Endodermal cell (in vitro differentiated cells): ENCODE measurements at places on chromosomes 5 and 9.

GRCh38 chr5:88390096-88390441, 121.4 kb upstream of the TMEM161B start:
- no peak for DNase-seq

- no peak for DNase-seq
These were observed 20.2 kb upstream of the ANXA1 start for GRCh38 chr9:73131461-73131860.

GRCh38 chr9:4182831-4183230, 117.0 kb downstream of the GLIS3 start:
- no peak for DNase-seq

- DNase-seq = peak; percentile 82
These were observed 55.6 kb downstream of the ARHGEF37 start for GRCh38 chr5:149636861-149637246.

GRCh38 chr5:64183956-64184355, 18.3 kb downstream of the RNF180 start:
- DNase-seq = no peak

DNA sequence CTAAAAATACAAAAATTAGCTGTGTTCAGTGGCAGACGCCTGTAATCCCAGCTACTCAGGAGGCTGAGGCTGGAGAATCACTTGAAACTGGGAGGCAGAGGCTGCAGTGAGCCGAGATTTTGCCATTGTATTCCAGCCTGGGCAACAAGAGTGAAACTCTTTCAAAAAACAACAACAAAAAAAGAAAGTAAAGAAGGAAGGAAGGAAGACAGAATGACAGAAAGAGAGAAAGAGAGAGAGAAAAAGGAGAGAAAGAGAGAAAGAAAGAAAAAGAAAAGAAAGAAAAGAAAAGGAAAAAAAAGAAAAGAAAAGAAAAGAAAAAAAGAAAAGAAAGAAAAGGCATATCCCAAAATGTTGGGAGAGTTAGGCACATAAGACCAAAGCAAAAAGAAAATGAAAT, 278.6 kb downstream of the CDH18 start:
- no peak for DNase-seq

DNA sequence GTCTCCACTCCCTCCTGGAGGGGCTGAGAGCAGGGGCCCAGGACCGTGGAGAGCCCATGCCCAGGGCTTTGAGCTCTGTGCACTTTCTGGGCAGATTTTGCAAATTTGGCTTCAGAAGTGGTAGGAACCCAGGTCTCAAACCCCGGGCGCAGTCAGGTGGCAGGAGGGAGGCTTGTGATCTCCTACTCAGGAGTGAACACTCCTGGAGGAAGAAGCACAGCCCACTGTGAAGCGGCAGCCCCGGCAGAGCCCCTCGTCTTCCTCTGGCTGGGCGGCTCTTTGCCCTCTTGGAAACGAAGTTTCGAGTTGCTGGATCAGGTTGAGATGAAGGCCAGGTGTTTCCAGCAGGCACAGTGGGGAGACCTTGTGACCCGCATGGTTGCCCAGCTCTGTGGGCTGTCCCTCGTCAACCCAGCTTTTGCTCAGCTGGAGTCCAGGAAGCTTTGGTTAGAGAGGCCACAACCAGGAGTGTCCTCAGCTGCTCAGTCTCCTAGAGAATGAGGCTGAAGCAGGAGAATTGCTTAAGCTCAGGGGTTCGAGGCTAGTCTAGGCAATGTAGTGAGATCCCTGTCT, 48.5 kb downstream of the WNK2 start:
- DNase-seq = no peak

GRCh38 chr5:180618829-180619562, 27.7 kb upstream of the SCGB3A1 start:
- DNase-seq = peak; percentile 91

GRCh38 chr5:175790796-175791195, 80.6 kb upstream of the CPLX2 start:
- DNase-seq = no peak

DNA sequence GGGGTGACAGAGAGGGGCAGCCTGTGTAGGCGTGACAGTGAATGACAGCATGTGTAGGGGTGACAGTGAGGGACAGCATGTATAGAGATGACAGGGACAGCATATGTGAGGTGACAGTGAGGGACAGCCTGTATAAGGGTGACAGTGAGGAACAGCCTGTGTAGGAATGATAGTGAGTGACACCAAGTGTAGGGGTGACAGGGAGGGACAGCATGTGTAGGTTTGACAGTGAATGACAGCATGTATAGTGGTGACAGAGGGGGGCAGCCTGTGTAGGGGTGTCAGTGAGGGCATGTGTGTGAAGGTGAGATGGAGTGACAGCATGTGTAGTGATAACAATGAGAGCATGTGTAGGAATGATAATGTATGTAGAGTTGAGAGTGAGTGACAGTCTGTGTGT, 8.7 kb upstream of the GAPT start:
- DNase-seq = no peak

DNA sequence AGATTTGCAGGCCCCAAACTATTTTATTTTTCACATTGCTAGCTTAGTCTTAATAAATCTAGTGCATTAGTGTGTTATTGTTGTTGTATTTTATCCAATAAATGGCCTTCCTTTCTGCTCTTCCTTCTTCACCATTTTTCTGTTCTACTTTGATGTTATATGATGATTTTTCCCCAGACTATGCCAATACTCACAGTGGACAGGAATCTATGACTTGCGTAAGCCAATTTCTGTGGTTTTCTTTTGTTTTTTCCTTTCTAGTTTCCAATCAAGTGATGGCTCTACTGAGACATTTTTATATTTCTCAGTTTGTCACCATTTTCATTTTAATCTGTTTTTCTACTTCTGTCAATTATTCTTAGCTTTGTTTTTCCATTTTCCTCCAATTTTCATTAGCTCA, 106.8 kb upstream of the FBXL7 start:
- no peak for DNase-seq

DNA sequence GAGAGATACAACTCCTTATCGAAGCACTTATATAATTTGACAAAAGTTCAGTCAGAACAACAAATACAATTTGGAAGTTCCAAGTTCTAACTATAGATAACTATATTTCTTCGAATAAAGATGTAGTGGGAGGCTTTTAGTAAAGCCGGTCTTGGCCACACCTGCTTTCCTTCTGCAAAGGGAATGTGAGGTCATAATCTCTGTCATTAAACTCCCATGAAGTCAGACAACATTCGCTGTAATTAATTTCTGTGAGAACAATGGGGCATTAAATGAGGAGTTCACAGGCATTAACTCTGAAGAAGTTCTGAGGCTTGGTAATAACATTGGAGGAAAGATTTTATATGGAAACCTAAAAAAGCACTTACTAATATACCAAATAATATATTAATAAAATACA, 67.5 kb downstream of the MCTP1 start:
- no peak for DNase-seq

DNA sequence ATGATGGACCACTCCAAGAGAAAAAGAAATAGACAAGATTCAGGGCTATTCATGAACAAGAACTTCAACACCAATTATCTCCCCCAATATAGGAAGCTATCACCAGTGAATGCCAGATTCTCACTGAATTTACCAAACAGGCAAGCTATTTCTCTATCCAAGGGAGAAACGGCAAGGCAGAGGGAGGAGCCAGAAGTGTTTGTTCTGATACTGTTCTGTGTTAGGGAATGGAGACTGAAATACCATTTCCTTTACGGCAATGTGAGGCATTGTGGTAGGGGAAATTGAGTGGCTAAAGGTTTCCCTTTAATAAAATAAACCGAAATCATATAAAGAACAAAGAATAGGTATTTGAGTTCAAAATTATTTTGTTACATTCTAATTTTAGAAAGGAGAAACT, 68.0 kb upstream of the ALDH1A1 start:
- DNase-seq = no peak

GRCh38 chr5:28954074-28954473, 1915.7 kb upstream of the CDH9 start:
- DNase-seq = no peak

DNA sequence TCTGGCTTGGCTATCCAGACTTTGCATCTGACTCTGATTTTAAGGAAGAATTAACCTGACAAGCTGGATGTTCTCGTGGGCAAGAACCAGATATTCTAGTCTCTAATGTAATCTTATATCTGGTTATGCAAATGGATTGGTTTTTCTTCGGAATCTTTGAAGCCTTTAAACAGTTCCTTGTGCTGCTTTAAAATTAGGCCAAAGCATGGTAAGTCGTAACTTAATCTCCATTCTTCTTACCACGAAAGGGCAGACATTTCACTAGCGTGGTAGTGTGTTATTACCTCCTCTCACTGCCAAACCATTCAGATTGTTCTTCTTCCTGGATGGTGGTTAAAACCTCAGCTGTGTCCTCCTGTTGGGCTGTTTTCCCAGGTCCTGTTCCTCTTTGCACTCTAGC, 34.1 kb upstream of the TTC23L start:
- DNase-seq = no peak

DNA sequence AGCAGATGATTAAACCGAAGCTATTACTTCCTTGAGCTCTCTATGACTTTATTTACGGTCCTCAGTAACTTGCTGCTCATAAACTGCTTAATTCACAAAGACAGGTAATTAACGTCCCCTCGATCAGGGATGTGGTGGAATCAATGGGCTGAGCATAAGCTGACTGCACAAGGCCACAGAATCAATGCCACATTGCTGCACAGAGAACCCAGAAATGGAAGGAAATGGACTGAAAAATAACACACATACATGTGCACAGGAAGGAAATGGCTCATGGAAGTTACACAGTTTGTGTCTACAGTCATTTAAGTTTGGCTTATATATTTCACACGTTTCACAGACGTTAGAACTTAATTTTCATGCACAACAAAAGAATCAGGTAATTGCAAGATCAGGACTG, 118.3 kb upstream of the KLF9 start:
- no peak for DNase-seq

DNA sequence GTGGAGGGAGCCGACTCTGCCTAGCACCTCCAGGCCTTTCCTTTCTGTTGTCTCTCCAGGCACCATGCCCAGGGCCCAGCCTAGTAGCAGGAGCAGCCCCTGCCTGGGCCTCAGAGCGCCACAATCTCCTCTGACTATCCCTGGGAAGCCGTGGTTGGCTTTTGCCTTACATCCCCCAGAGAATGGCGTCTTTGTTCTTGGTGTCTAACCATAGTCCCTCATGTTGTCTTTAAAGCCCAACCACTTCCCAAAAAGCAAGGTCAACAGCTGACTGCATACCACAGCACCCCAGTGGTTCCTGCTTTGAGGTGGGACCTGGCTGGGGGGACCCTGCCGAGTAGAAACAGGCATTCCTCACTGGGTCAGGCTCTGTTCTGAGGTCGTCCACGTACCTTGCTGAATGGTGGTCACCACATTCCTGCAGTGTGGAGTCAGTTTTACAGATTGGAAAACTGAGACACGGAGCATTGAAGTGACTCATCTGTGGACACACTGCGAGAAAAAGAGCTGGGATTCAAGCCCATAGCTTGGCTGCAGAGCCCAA, 13.7 kb upstream of the CERCAM start:
- no peak for DNase-seq
